ENCODE measurements at places on chromosomes 2 and 18.
A peak's percentile ranks its signal among the peaks of the same experiment; 100 is the strongest.

- no peak for DNase-seq
Observed at GRCh38 chr2:56325661-56326345, 142.0 kb downstream of the CCDC85A start.

DNA sequence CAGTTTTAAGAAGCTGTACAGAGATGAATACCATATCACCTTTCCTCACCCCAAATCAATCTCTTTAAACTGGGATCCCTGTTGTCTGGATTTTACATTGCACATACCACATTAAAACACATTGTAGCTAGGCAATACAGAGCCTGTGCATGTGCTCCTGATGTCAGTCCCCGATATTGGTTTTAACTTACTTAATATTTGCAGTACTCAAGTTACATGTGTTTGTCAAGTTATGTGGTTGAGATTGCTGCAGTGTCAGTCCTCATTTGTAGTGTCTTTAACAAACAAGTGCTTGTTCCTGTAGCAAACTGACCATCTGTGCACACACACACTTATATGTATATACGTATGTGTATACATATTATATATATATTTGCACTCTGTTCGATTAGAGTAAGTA, 10.4 kb upstream of the UBE2E3 start:
- no peak for DNase-seq

DNA sequence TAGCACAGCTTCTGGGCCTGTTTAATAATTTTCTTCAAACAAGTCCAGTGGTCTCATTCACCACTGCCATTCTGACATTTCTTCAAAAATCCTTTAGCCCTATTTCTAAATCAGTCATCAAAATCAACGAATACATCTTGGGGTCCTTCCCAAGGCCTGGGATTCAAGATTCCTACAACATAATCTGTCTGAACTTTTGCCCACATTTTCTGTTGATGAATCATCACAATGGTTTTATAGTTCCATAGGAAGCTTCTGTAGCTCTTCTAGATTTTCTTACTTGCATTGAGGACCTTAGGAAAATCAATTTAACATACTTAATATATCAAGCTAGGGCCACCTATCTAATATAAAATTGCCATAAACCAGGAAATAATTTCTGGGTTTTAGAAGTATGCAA, 811.8 kb upstream of the ACVR2A start:
- DNase-seq = no peak

DNA sequence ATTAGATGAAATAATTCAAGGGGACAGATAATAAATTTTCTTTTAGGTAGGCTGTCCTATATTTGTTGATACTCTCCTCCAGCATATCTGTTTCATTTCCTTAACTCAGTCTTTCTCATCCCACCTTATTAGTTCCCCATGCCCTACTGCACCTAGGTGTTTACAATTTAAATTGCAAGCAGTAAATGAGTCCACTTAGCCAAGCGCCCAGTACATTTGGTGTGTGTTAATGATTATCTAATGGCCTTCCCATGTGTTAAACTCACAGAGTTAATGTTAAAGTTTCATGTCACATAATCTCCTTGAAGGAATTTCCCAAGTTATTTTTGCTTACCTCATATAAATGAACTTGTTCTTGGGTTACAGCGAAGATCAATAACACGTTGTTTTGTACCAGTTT, 31.2 kb downstream of the ITGB6 start:
- DNase-seq = no peak

- DNase-seq = no peak
Observed at GRCh38 chr2:51782921-51783765, 751.2 kb upstream of the NRXN1 start.

DNA sequence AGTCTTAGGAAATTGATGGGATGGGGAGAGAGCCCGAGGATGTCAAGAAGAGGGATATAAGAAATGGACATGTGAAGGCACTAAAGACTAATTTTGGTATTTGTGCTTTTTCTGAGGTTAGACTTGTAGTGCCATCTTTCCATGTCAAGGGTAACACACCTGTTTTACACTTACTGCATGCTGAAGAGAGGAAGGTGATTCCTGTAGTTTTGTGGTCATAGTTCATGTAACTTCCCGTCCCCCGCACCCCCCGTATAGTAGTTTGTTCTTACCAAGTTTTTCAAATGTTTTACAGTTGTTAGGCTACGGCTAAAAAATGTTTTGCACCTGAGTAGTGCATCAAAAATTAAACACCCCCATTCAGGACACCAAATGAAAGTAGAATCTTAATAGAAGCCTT, 73.8 kb downstream of the CLIP4 start:
- DNase-seq = no peak

- DNase-seq = no peak
Observed at GRCh38 chr2:183608747-183609146, 484.5 kb downstream of the NUP35 start.

DNA sequence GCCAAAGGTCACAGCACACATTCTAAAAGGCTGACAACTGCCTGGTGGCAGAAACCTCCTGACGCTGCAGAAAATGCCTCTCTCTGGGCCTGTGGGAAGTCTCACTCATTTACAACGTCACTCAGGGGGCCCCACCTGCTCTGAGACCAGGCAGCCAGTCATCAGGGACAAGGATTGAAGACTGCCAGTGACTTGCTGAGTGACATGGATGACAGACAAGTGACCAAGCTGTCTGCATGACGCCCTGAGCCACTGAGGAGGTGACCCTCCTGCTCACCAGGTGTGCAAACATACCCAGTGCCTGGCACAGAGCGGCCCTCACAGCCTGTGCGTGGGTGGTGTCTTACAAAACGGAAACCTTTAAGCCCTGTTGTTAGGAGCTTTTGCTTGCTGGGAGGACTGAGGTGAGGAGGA, 392.4 kb downstream of the TNS1 start:
- peak; percentile 25 for DNase-seq

GRCh38 chr2:113796592-113797175, 40.2 kb upstream of the SLC35F5 start:
- no peak for DNase-seq

- peak; percentile 48 for DNase-seq
Observed at GRCh38 chr18:63298400-63299365, 20.9 kb downstream of the BCL2 start.

- DNase-seq = no peak
Observed at GRCh38 chr18:824179-824578, 12.1 kb upstream of the YES1 start.

GRCh38 chr18:28757466-28758008, 580.6 kb upstream of the CDH2 start:
- DNase-seq = no peak

GRCh38 chr2:99845296-99845695, 297.1 kb downstream of the AFF3 start:
- no peak for DNase-seq

DNA sequence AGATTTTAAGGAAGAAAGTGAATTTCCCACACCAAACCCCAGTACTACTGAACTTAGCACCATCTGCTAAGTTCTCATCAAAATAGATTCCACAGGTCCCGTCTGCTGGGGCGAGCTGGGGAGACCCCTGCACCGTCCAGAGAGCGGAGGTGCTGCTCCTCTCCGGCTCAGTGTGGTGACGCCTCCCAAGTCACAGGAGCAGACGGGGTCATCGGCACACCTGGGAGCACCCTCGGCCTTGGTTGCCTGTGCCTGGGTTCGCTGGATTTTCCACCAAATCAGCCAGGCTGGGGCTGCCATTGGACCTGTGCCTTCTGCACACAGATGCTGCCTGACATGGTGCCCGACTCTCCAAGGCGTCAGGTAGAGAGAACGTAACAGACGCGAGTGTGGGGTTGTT, 141.3 kb downstream of the PXDN start:
- no peak for DNase-seq

DNA sequence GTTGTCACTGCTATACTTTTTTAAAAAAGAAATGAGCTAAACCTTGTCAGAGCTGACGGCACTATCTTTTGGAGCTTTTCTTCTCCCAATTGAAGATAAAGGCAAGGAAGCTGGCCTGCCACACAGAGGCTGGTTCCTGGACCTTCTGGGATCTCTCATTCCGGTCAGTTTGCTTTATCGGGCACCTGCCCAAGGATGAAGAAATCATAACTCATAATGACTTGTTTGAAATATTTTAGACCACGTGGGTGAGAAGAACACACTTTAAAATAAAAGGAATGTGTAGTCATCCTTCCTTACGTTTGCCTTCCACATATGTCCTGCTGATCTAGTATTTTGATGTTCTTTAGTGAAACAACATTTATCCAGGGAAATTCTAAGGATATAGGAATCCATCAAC, 535.7 kb downstream of the DCC start:
- no peak for DNase-seq

GRCh38 chr2:132419941-132420340, 3.3 kb downstream of the GPR39 start:
- no peak for DNase-seq

DNA sequence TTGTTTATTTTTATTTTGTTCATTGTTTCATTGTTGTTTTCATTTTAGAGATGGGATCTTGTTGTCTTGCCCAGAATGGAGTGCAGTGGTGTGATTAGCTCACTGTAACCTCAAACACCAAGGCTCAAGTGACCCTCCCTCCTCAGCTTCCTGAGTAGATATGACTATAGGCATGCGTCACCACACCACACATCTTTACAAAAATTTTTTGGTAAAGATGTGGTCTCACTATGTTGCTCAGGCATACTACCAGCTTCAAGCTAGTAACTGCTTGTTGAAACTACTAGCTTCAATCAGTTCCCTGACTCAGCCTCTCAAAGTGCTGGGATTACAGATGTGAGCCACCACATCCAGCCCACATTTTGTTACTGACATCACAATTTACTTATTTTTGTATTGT, 14.8 kb downstream of the FAM237A start:
- peak; percentile 6 for DNase-seq

DNA sequence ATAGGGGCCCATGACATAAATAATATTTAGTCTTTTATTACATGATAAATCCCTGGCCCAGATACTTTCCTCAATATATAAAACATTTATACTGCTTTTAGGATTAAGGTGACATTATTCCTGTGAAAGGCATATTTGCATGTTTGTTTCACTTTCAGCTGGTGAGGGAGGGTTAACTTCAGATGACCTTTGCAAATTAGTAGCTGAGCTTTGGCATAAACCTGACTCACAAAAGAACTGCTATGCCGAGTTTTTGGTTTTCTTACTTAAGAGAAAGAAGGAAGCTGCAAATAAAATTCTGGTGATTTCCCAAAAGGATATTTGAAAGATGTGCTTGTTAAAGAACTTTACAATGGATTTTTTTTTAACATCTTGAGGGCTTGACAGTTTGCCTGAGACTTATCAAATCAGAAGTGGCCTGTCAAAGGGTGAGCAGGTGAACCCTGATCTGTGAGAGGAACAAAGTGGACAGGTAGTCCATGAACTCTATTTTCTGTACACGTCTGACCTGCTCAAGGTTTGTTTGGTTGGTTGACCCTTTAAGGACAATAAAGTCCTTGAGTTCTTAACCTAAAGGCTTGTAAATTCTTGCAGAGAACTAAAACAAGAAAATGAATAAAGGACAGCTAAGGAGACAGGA, 93.5 kb downstream of the FAM124B start:
- no peak for DNase-seq

DNA sequence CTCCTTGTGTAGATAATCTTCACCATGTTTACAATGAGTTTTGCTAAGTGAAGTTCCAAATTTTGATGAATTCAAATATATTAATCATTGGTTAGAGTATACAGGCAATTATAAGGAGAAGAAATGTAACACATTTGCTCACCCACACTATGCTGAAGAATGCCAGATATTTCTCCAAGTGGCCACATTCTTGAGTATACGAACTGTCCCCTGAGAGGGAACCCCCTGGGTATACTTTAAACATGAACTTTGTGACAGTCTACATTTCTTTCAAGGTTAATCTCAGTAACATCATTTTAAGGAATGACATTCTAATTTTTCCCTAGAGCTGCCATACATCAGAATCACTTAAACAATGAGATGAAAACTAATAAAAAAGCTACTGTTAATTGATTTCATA, 39.8 kb upstream of the CDKL4 start:
- no peak for DNase-seq

DNA sequence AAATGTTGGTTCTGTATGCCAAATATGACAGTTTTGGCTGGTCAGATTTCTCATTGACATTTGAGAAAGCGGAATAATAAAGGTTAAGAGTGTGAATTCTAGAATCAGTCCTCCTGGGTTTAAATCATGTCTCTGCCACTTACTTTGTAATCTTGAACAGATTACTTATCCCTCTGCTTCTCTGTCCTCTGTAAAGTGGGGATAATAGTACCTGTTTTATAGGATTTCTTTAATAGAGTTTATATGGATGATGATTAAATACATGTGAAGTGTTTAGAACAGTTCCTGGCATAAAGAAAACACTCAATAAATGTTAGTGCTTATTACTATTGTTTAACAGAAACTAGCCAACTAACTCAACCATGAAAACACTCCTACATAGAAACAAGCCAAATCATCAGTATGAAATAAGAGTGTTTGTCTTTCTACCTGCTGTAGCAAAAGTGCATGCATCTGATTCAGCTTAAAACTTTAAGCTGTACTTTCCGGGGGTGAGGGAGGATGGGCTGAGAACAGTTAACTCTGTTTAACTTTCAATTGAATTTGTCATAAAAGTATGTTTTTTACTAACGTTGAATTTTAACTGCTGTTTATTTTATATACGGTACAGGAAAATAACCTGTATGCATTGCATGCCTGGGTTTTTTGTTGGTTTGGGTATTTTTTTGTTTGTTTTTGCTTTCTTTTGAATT, 6.8 kb downstream of the HTR2B start:
- no peak for DNase-seq

GRCh38 chr2:96664366-96664925, 21.9 kb downstream of the FER1L5 start:
- no peak for DNase-seq

- DNase-seq = no peak
Observed at GRCh38 chr18:26653943-26654615, 105.7 kb upstream of the KCTD1 start.

DNA sequence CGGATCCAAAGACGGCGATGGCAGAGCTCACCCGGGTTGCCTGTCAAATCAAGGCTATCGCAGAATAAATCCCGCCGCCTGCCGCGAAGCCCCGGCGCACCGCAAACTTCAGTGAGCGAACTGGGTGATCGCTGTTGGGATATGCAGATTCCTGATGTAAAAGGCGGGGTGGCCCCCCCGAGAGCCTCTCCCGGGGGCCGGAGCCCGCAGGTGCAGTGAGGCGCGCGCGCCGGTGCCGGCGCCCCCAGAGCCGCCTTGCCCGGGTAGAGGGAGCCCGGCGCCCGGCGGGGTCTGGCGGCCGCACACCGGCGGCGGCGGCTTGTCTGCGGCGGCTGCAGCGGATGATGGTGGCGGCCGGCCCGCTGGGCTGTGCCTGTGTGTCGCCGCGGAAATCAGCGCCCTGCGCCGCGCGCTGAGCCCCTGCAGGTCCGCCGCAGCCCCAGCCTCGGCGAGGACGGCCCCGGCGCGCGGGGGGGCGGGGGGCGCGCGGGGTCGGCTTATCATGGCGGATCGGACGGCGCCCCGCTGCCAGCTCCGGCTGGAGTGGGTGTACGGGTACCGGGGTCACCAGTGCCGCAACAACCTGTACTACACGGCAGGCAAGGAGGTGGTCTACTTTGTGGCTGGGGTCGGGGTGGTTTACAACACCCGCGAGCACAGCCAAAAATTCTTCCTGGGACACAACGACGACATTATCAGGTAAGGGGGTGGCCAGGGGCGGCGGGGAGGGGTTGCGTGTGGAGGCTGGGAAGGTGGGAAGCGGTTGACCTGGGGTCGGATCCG, 1.3 kb downstream of the EML6 start:
- no peak for DNase-seq
